Activated naive CD8-positive, alpha-beta T cell treated with anti-CD3 and anti-CD28 coated beads for 36 hours (primary cell): ENCODE measurements at places on chromosomes 5 and 9. TPM values are rescaled to one million over a fixed set of nuclear protein-coding genes. Genes with fewer than 3 reads are reported as not detected.

DNA sequence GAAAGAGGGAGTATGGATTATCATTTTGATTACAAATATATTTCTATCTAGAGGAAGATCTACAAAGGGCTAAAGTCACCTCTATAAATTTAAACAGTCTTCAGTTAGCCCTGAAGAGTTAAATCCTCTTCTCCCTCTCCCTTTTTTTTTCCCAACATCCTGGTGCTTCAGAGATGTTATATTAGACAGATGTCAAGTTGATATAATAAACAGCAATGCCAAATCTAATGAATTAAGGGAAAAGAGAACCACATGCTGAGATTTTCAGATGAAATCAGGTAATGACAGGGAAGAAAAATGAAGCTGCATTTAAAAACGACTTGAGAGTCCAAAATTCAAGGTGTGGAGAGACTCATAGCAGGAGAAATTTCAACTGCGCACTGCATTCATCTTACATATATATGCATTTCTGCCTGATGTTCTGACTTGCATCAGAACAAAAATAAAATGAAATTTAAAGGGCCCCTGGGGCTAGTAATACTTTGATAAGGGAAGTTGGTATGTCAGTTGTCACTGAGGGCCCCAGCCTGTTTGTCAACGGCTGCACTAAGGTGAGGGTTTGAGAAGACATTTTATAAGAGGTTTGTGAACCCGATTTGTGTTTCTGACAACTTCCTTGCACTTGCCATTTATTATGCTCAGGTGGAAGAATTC is 338.9 kb upstream of the PANK3 start:
- DNase-seq = no peak
- peaks cover 46% of the 10 kb centered on the region for H3K27me3 ChIP-seq
- H3K36me3 ChIP-seq = no peaks in the 10 kb centered on the region
- H3K4me3 ChIP-seq = no peak overlapping the region

GRCh38 chr5:127909066-127909465 is 174.5 kb upstream of the SLC12A2 start:
- no peak overlapping the region for H3K4me3 ChIP-seq
- no peaks in the 10 kb centered on the region for H3K36me3 ChIP-seq
- peaks cover 4% of the 10 kb centered on the region for H3K4me1 ChIP-seq
- no peaks in the 10 kb centered on the region for H3K27me3 ChIP-seq
- DNase-seq = no peak
- H3K27ac ChIP-seq = no peak overlapping the region

GRCh38 chr5:138724470-138725146 is 28.6 kb upstream of the CTNNA1 start:
- peaks cover 22% of the 10 kb centered on the region for H3K4me1 ChIP-seq

DNA sequence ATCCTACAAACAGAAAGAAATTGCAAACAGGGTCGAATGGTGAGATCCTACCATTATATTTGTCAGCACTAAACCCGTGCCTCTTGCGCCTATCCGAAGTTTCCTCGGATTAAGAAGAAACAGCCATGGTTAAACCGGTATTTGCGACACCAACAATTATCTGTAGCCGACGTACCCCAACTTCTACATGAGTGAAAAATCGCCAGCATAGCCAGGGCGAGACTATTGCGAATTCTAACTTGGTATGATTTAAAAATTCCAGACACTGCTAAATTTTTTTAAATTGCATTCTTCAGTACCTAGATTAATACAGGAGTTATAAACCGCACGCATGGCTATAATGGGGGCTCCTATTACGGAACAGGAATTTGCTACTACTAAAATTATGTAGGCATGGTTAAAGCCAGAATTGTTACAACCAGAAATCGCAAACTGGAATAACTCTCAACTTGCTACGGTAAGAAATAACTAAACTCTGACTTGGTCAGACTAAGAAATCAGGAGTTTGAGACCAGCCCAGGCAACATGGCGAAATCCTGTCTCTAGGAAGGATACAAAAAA is 25.3 kb upstream of the ANXA2R start:
- no peak for DNase-seq
- H3K4me1 ChIP-seq = peaks cover 34% of the 10 kb centered on the region
- H3K36me3 ChIP-seq = peaks cover 20% of the 10 kb centered on the region
- H3K4me3 ChIP-seq = peak overlapping the region; percentile 98
- H3K27ac ChIP-seq = peak overlapping the region; percentile 100

DNA sequence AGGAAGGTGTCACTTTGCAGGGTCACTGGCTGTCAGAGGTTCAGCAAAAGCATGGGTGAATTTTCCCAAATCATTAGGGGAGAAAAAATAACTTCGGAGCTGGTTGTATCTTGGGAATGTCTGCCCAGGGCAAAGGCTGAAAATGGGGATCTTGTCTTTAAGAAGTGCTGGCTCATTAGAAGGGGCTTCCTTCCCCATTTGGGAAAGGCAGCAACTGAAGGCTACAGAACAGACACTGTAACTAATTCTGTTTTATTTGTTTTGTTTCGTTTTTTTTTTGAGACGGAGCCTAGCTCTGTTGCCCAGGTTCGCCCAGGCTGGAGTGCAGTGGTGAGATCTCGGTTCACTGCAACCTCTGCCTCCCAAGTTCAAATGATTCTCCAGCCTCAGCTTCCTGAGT is 70.3 kb upstream of the PCA3 start:
- H3K36me3 ChIP-seq = no peaks in the 10 kb centered on the region
- peaks cover 64% of the 10 kb centered on the region for H3K27me3 ChIP-seq
- H3K4me3 ChIP-seq = no peak overlapping the region
- H3K27ac ChIP-seq = no peak overlapping the region
- peaks cover 8% of the 10 kb centered on the region for H3K4me1 ChIP-seq

DNA sequence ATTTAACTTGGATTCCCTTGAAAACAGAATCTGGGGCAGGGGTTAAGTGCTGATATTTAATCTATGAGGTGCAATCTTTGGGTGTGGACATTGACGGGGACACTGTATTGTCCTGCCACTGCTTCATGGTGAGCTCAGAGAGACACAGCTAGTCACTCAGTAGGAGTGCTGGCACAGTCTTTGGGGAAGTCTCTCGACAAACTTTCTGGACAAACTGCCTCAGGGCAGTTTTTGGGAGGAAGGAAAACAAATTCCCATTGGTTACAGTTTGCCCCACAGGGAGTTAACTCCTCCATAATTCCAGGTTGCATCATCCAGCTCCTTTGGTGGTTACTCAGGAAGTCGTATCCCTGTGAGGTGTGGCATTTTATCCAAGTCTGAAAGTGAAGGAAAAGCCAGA is 17.9 kb downstream of the HNRNPK start:
- peaks cover 10% of the 10 kb centered on the region for H3K36me3 ChIP-seq
- no peak overlapping the region for H3K27ac ChIP-seq
- H3K27me3 ChIP-seq = no peaks in the 10 kb centered on the region
- no peak for DNase-seq
- peaks cover 8% of the 10 kb centered on the region for H3K4me1 ChIP-seq

DNA sequence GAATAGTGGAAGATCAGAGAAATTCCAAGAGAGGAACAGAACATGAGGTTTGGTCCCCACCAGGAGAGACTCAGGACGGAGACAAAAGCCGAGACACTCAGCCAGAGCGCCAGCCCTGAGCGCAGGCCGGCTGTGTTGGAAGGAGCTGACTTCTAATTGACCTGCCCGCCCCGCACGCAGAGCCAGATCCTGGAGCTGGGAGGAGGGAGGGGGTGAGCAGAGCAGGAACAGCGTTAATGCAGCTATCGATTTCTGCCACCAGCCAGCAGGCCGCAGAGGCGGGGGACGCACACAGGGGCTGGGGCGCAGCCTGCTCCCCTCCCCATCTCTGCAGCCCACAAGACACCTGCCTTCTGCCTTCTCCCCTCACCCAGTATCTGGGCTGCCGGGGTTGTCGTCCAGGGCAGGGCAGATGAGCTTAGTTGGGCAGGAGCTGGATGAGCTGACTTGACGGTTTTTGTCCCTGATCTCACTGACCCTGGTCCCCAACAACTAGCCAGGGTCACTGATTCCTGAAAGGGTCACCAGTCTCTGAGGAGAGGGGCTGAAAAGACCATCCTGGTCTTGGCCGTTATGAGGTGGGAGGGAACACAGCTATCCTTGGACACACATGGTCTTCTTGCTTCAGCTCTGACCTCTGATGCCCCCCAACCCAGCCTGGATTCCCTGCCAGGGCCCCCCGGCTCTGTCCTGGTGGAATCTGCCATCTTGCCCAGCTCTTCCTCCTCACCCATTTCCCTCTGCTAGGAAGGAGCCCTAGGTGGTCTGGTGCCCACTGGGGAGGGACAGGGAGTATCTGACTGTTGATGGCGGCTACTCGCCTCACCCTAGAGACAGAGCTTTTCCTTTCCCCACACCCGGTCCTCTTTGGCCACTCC is 29.8 kb downstream of the CXXC5 start:
- no peaks in the 10 kb centered on the region for H3K36me3 ChIP-seq
- H3K27ac ChIP-seq = no peak overlapping the region

GRCh38 chr5:57552033-57552432 is 69.4 kb upstream of the ACTBL2 start:
- no peaks in the 10 kb centered on the region for H3K4me1 ChIP-seq
- no peaks in the 10 kb centered on the region for H3K36me3 ChIP-seq
- H3K27ac ChIP-seq = no peak overlapping the region
- no peak overlapping the region for H3K4me3 ChIP-seq

GRCh38 chr5:71767661-71768060 is 48.6 kb downstream of the CARTPT start:
- no peak for DNase-seq
- no peak overlapping the region for H3K27ac ChIP-seq
- peaks cover under 1% of the 10 kb centered on the region for H3K27me3 ChIP-seq
- no peaks in the 10 kb centered on the region for H3K36me3 ChIP-seq

DNA sequence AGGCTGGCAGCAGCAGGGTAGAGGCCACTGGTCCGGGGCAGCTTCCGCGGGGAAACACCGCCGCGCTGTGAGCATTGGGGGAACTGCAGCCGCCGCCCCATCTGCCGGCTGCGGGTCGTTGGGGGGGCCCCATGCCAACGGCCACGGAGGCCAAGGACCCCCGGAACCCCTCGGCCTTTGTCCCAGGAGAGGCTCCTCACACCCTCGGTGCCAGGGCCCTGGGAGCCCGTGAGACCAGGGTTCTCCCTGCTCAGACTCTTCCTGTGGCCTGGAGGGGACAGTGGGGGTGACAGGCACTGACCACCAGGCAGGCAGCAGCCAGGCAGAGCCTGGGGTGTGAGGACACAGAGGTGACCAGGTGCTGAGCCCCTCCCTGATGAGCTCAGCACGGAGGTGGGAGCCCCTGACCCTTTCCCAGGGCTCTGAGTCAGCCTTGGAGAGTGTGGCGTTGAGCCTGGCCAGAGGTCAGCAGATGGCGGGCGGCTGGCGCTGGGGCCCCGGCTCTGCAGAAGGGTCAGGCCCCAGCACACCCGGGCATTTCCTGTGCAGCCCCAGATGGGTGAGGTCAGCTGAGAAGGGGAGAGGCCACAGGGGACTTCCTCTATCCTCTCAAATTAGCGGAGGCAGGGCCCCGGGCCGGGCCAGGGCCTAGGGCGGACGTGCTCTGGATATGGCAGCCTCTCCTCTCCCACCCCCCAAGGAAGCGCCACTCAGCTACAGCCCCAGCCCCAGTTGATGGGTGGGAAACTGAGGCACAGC is 17.9 kb upstream of the EGFL7 start:
- DNase-seq = peak; percentile 79
- H3K4me1 ChIP-seq = no peaks in the 10 kb centered on the region
- H3K27ac ChIP-seq = no peak overlapping the region

GRCh38 chr9:8715788-8716187 is 916.2 kb upstream of the DMAC1 start:
- H3K27ac ChIP-seq = no peak overlapping the region
- no peak overlapping the region for H3K4me3 ChIP-seq
- DNase-seq = no peak
- no peaks in the 10 kb centered on the region for H3K27me3 ChIP-seq

GRCh38 chr5:6814816-6815215 is 101.6 kb downstream of the TENT4A start:
- H3K27me3 ChIP-seq = peaks cover 12% of the 10 kb centered on the region
- H3K27ac ChIP-seq = no peak overlapping the region
- no peaks in the 10 kb centered on the region for H3K36me3 ChIP-seq
- no peaks in the 10 kb centered on the region for H3K4me1 ChIP-seq
- no peak overlapping the region for H3K4me3 ChIP-seq
- DNase-seq = no peak

GRCh38 chr9:37004424-37004935 is 29.6 kb downstream of the PAX5 start:
- no peaks in the 10 kb centered on the region for H3K36me3 ChIP-seq
- H3K4me3 ChIP-seq = no peak overlapping the region
- DNase-seq = no peak
- H3K27ac ChIP-seq = no peak overlapping the region

The ZMAT2 gene
- 67.2 TPM for total RNA-seq

The STK10 gene
- total RNA-seq = 83.7 TPM

The C5orf58 gene
- total RNA-seq = not detected

The ENHO gene
- total RNA-seq = not detected

The TXNDC8 gene
- total RNA-seq = not detected

The SLCO6A1 gene
- total RNA-seq = not detected

The PCDHB7 gene
- total RNA-seq = not detected

The CRB2 gene
- total RNA-seq = 0.06 TPM
